RWPE2 (cell line): ENCODE measurements at places on chromosomes 5 and 9.

DNA sequence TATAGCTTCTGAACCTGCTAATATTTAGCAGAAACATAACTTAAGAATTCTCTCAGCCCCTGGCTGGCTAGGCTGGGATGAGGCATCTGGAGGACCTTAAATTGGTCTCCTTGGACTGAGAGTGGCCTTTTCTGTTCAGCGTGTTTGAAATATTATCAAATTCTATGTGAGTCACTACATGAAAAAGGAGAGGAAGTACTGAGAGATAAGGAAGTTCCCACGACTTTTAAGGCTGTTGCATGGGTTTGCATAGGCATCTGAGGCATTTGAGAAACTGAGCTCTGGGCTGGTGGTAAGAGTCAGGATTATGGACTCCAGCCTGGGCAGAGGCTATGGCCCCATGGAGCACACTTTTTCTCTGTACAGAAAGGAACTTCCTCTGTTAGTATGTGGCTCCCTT, 816.2 kb upstream of the GRAMD2B start:
- DNase-seq, result no peak

- DNase-seq, result peak; percentile 7
These were observed 81.3 kb upstream of the IER5L start for GRCh38 chr9:129259375-129259774.

- DNase-seq, result no peak
These were observed 73.1 kb downstream of the DIRAS2 start for GRCh38 chr9:90569511-90569910.

- DNase-seq, result peak; percentile 76
These were observed at the start of gene TRPM6 for GRCh38 chr9:74887041-74887980. Gene TRPM6, minus strand, starts transcription at chr9:74887921. Its CDS starts 65 bp downstream, at chr9:74887856.

DNA sequence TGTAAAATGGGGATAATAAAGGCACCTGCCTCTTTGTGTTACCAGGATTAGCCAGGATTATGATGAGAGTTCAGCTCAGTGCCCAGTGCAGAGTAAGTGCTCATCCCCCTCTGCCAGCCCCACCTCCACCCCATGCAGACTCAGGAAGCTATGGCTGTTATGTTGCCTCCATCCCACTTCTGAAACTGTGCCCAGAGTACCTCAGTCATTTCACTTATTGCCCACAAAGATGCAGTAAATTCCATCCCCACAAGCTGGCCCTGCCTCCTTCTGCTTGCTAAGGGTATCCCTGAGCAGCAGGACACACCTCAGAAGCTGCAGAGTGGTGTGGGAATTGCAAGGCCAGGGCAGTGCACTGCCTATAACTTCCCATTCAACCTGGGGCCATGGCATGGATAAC, 415.1 kb downstream of the SPOCK1 start:
- no peak for DNase-seq

DNA sequence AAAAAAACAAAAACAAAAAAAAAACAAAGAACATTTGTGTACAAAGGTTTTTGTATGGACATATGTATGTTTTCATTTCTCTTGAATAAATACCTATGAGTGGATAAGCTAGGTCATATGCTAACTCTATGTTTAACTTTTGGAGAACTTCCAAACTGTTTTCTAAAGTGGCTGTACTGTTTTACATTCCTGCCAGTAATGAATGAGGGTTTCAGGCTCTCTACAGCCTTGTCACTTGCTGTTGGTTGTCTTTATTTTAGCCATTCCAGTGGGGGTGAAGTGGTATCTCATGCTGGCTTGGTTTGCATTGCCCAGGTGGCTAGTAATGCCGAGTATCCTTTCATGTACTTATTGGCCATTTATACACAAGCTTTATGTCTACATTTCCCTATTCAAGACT, 9.1 kb upstream of the TRIO start:
- no peak for DNase-seq

DNA sequence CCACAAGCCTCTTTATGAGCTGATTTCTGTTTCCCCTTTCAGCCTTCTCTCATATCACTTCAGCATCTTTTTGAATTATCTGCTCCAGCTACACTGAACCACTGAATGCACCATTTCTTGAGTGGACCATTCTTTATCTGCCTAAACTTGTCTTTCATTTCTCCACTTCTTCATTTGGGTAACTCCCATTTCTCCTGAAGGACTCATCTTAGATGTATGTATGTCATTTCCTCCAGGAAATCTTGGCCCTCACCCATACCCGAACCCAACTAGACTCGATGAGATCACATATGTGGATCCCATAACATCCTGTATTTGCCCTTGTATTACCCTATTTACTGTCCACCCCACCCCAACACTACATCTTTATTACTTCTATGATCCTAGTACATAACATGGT, 249.8 kb downstream of the KIF4B start:
- no peak for DNase-seq

- no peak for DNase-seq
These were observed 191.3 kb downstream of the DENND1A start for GRCh38 chr9:123738648-123739047.

- no peak for DNase-seq
These were observed 11.4 kb downstream of the OCLN start for GRCh38 chr5:69504036-69504435.

GRCh38 chr5:127820910-127821553, 117.8 kb downstream of the CCDC192 start:
- no peak for DNase-seq

DNA sequence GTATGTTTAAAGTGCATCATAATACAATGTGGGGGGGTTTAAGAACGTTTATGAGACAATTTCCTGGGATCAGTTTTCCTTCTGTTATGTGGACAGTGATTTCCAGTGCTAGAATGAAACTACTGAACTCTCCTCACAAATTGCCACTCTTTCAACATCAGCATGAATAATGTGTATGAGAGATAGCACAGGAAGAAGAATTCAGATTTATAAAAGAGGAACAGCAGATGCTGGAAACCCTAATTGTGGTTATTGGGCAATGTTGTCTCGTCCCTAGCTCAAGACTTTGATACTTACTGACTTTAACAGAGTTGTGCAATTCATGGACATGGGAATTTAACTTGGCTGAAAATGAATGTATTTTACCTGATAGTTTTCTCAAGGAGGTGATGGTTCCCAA, 410.8 kb upstream of the MEF2C start:
- no peak for DNase-seq

DNA sequence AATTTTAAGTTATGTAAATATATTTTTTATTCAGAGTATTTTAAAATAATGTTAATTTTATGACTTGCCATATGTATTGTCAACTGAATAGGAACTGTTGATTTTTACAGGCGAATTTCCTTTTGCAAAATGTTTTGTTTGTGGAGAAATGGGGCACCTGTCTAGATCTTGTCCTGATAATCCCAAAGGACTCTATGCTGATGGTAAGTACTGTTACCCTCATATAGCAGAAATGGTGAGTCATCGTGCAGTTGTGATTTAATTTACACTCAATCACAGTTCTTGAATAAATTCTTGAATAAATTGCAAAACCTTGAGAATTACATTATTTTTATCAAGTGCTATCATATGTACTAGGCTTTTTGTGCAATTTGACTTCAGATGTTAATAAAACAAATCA, 7.4 kb downstream of the ZCCHC9 start:
- no peak for DNase-seq

DNA sequence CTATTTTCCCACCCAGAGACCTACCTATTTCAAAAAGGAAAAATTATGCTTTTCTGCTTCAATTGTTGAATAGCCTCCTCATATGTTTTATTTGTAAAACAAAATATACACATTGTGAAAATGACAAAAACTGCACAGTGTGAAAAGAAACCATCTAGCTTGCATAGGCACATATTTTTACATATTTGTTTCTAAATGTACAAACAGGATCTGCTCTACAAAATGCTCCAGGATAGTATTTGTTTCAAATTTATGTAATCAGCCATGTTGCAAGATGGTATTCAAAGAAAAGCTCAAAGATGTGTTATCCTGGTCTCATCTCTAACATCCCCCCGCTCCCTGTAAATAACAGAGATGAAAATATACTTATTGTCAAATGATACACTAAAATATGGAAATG, 366.1 kb upstream of the MPDZ start:
- no peak for DNase-seq

DNA sequence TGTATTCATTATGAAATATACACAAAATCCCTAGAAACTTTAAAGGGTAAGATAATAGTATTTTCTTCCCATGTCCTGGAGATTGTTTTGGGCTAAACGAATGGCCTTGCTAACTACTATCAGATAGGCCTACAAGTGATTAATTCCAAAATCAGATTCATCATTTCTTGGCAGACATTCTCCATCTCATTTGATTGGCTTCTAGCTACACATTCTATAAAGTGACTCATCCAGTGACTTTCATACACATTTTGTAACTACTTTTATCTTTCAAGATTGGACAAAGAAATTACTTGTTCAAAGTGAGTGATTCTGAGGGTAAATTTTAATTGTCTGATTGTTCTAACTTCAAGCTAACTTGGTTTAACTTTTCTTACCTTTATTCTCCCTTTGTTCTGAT, 93.3 kb downstream of the RAPGEF6 start:
- no peak for DNase-seq

DNA sequence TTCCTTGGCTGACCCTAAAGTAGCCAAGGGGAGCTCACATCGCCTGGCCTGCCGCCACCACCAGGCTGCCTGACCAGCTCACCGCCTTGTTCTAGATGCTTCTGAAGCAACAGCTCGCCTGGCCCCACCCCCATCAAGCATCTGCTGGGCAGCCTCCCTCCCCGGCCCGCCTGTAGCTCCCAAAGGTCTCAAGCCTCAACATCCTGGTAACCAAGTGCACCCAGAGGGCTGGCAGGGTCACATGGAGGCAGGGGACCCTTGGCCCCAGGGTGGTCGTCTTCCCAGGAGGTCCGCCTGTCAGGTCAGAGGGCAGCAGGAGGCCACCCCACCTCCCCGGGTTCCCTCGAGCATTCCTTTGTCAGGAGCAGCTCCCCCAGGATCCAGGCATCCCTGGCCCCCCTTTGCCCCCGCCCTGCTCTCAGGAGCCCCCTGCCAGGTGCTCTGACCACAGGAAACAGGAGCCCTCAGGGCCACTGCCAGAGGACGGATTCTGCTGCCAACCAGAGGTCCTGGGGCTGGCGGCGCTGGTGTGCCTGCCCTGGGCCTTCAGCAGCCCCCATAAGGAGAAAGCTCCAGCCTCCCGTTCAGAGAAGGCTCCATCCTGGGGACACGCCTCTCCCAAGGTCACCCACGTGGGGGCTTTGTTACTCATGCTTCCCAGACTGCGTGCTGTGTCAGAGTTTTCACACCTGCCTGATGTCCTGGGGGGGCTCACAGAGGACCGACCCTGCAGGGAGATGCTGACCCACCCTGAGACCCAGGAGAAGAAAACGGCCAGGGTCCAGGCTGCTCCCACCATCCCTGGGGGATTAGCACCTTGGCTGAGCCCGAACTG, 3.5 kb upstream of the LRRC14B start:
- peak; percentile 51 for DNase-seq

- no peak for DNase-seq
These were observed 6.1 kb downstream of the PITX1 start for GRCh38 chr5:135027697-135028615.

DNA sequence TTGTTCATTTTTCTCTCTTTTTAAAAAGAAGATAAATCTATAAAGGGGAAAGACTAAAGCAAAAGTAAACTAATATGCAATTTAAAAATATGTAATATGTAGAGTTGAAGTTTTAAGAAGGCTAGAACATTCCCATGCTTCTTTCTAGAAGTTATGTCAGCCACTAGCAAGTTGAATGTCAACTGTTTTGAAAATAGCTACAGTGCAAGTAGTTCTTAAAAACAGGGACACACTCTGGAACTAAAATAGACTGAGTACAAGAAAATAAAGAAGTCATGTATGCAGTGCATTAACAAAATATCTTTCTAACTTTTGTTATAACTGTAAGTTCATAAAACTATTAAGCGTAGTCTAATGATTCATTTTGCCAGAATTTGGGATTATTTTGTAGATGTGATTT, 7.9 kb downstream of the TMEM38B start:
- DNase-seq, result no peak

GRCh38 chr9:8804613-8805012, 1005.0 kb upstream of the DMAC1 start:
- DNase-seq, result no peak

GRCh38 chr5:151340004-151340403, 7.4 kb downstream of the SLC36A2 start:
- no peak for DNase-seq

- no peak for DNase-seq
These were observed 16.2 kb downstream of the LHX6 start for GRCh38 chr9:122212473-122213004.

- DNase-seq, result no peak
These were observed 199.7 kb downstream of the GLIS3 start for GRCh38 chr9:4099976-4100735.

GRCh38 chr5:89756955-89757354, 652.6 kb downstream of the CETN3 start:
- no peak for DNase-seq

- peak; percentile 33 for DNase-seq
These were observed 3.5 kb upstream of the SUSD3 start for GRCh38 chr9:93054758-93055704.

DNA sequence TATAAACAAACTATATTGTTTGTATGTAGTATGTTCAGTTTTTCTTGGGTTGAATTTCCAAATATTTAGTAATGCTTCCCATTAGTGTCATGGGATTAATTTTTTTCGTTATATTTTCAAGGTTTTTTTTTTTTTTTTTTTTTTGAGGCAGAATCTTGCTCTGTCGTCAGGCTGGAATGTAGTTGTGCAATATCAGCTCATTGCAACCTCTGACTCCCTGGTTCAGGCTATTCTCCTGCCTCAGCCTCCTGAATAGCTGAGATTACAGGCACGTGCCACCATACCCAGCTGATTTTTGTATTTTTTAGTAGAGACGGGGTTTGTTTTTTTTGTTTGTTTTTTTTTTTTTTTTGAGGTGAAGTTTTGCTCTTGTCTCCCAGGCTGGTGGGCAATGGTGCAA, 10.6 kb downstream of the DDX46 start:
- DNase-seq, result no peak

- no peak for DNase-seq
These were observed 33.8 kb upstream of the ALDH1A1 start for GRCh38 chr9:72986522-72987116.

GRCh38 chr9:135077497-135078200, 9.8 kb upstream of the OLFM1 start:
- peak; percentile 42 for DNase-seq

- DNase-seq, result no peak
These were observed 76.4 kb upstream of the ARAP3 start for GRCh38 chr5:141758310-141758998.

DNA sequence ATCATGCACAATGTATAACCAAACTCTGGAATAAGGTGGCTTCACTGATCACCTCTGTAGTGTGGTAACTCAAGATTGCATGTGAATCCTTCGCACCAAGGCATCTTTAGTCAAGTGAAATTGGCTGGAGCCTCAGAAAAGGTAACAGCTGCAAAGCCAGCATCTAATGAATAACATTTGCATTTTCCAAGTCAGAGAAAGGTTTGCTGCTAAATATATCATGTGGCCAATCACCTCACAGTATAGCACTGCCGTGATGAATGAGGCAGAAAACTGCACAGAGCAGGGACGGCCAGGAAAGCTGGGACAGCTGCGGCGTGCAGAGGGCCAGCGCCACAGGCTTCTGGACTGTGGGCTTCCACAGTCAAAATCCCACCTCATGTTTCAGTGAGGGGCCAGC, 18.5 kb downstream of the MRPS27 start:
- no peak for DNase-seq
